ENCODE measurements at places on chromosomes 13 and 19.

DNA sequence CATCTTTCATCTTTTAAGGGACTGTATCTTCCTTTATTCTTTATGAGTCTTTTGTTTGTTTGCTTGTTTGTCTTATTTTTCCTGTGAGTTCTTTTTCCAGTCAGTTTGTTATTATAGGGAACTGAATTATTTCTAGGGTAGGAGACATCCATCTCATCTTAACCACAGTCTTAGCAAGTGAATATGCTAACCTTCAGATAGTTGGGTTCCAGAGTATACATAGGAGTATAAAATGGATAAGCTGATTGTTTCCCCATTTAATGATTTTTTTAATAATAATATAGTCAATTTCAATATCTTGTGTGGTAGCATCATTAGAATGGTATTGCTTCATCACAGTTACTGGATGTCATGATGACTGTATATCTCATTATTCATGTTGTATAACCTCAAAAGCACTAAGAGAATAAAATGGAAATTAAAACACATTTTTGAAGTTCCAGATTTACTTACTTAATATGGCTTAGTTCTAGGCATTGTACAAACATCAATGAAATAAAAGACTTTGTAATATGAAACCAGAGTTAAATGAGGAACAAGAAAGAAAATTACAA lies 33.0 kb downstream of the GPC6 start:
- DNase-seq: no peak

DNA sequence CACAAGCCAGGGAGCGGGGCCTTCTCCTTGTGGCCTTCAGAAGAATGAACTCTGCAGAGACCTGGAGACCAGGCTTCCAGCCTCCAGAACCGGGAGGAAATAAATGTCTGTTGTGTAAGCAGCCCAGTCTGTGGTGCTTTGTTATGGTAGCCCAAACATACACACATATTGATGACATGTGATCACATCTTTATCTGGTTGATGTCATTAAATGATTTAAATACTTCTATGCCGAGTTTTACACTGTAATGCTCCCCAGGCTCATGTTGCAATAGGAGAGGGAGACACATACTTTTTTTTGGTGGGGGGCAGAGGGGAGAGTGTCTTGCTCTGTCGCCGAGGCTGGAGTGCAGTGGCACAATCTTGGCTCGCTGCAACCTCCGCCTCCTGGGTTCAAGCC lies 188.0 kb upstream of the IRS2 start:
- DNase-seq: no peak

DNA sequence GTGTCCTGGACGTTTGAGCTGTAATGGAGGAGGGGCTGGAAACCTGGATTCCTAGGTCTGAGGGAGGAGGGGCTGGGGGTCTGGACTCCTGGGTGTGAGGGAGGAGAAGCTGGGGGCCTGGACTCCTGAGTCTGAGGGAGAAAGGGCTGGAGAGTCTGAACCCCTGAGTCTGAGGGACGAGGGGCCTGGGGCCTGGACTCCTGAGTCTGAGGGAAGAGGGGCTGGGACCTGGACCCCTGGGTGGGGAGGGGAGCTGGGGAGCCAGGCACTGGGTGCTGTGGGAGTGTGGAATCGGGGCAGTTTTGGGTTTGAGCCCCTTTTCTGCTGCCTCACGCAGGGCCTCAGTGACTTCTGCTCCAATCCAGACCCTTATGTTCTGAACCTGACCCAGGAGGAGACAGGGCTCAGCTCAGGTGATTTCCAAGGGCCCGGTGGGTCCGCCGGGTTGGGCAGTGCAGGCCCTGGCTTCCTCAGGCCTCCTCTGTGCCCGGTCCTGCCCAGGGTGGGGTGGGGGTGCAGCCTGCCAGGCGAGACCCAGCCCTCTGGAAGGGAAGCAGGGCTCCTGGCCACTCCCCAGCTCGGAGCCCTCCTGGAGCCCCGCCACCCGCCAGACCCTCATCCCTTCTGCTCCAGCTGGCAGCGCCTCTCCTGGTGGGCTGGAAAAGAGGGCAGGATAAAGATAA lies 14.4 kb downstream of the TTYH1 start:
- DNase-seq: no peak

- no peak for DNase-seq
Measured at GRCh38 chr19:35222373-35223015, 6.0 kb downstream of the FAM187B start.

DNA sequence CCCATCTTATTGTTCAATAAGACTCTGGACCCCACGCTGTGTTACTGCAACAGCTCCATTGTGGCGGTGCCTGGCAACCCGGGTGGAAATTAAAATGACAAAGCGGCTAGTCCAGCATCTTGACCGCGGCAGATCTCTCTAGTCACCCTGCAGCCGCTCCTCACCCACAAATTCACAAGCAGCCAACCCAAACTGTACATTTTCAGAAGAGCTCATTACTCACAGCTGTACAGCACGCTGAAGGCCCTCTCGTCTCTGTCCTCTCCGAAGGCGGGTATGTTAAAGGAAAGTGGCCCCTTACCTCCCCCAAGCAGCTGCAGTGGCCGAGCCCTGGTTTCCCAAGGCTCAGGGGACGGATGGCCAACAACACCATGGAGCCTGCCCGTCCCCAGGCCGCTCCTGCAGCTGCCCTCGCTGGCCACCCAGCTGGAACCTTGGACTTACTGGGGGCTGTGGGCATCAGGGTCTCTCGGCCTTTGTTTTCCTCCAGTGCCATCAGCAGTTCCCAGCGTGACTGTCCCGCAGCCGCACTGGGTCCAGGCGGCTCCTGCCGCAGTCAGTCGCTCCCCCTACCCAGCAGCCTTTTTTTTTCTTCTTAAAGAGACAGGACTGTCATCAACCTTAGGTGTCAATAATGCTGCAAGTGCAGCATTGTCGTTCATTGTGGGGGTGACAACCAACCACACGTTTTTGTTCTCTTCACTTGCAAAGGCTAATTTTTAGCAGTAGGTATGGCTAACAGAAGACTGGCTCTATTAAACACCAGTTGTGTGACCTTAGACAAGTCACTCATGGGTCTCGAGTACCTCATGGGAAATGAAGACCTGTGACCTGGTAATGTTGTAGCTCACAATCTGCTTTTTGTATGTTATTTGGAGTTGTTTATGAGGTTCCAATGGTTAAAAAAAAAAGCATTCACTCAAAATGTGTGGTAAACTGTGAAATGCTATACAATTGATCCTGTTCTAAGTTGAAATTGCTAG lies at the start of gene SACS:
TSS of gene SACS (minus strand) at position 532 of the 983 bp plus-strand sequence. CDS start 22,463 bp downstream, outside the sequence.
- no peak for DNase-seq

GRCh38 chr19:45772130-45772840 lies 3.2 kb upstream of the SIX5 start:
- no peak for DNase-seq

Data from activated gamma-delta T cell treated with anti-CD3 and anti-CD28 coated beads, Interleukin-2, amount 50 U/mL, for 16 hours (primary cell).